HCEC 1CT (cell line): ENCODE measurements at places on chromosomes 4 and X.

DNA sequence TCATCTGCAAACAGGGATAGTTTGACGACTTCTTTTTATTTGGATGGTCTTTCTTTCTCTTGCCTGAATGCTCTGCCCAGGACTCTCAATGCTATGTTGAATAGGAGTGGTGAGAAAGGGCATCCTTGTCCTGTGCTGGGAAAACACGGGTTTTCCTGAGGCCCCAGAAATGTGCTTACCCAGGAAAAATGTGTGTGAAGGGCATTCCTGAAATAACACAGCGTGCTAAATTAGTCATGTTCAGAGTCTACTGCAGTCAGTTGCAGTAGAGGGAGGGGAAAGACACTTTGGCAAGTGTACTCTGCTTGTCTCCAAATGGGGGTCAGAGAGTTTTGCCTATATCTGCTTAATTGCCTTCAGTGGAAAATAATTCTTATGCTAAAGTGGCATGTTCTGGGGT lies 153.9 kb downstream of the CCNG2 start:
- DNase-seq: no peak

GRCh38 chrX:147228153-147228552 lies 413.6 kb upstream of the CXorf51A start:
- no peak for DNase-seq

- DNase-seq: no peak
Measured at GRCh38 chr4:53315300-53315699, 50.6 kb downstream of the SCFD2 start.

- DNase-seq: peak; percentile 42
Measured at GRCh38 chrX:41923978-41924683, 777 bp upstream of the CASK start.

DNA sequence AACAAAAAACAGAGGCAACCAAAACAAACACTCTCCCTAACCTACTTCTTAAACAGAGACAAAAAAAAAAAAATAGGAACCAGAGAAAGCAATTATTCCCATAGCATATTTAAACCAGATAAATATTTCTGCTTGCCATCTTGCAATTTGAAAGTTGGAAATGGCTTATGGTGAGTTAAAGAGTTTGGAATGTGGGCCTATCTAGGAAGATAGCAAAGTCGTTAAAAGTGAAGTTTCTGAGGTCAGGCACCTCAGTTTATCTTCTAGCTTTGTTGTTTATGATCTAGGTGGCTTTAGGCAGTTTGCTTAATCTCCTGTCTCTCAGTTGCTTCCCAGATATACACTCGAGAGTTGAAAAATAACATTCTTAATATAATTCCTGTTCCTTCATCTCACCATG lies 284.2 kb downstream of the KCNIP4 start:
- DNase-seq: no peak

GRCh38 chr4:3010998-3011397 lies 47.6 kb downstream of the GRK4 start:
- DNase-seq: peak; percentile 73

DNA sequence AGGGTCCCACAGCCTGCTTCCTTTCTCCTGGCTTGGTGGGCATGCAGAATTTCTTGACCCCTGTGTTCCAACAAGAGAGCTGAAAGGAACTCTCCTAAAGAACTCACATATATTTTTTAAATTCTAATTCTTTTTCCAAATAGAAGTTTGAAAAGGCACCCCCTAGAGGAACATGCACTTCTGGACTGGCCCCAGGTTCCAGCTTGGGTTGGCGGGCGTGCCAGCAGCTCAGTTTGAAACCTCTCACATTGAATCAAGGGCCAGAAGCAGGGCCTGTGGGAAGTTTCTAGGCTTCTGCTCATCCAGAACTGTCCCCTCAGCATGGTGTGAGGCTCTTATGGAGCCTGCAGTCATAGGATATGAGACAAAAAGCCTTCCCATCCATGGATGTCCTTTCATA lies 132.6 kb downstream of the ATG4A start:
- DNase-seq: no peak

- DNase-seq: no peak
Measured at GRCh38 chrX:39418731-39419638, 617.7 kb downstream of the MID1IP1 start.

DNA sequence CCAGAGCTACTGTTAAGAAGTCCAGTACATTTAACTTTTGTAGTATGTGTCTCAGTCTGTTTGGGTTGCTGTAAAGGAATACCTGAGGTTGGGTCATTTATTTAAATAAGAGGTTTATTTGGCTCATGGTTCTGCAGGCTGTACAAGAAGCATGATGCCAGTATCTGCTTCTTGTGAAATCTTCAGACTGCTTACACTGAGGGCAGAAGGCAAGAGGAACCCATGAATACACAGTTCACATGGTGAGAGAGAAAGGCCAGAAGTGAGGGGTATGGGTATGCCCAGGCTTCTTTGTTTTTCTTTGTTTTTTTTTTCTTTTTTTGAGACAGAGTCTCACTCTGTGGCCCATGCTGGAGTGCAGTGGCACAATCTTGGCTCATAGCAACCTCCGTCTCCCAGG lies 6.0 kb upstream of the CISD2 start:
- no peak for DNase-seq

- DNase-seq: no peak
Measured at GRCh38 chrX:9291629-9292028, 173.2 kb upstream of the TBL1X start.

DNA sequence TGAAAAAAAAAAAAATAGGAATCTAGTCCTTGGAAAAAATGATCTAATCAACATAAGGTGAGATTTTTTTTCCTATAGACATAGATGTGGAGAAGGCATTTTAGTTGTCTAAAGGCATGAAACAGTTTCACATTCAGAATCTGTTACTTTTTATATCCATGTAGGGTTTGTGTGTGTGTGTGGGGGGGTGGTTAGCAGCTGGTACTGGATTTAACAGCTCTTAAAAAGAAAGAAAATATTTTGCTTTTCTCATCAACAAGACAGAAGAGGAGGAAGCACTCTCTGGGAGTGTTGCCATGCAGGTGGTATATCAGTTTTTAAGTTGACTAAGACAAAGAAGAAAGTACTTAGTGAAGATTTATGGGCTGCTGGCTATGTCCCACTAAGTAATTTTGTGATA lies 122.3 kb downstream of the VCX3B start:
- DNase-seq: no peak

DNA sequence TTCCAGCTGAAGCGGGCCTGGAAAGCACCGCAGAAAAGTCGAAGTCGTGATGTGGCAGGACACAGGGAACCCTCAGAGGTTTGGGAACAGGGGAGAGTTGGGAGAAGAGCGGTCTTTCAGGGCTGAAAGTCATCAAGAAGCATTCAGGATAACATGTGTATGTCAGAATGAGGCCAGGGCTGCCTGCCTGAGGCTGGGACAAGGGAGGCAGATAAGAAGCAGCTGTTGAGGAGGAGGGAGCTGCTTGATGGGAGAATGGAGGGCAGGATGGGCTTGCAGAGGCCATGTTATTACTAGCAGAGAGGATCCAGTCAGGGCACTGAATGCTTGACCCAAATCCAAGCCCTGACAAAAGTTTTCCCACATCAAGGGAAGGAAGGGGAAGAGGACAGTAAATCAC lies 132.0 kb downstream of the ATG4A start:
- DNase-seq: no peak

DNA sequence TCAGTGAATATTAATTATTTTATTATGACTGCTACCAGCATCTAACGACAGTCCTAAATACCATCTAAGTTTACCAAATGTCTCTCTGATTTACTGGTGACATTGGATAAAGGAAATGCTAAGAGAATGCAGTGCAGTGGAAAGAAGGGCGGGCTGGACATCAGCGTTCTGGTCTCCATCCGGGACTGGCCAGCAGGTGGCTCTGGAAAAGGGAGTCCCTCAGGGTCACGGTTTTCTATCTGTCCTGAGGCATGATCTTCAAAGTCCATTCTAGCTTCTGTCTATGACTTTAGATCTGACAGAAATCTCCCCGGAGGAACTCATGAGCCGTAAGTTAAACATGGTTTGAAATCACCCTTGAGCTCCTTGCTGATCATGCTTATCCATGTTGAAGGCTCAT lies 3.3 kb downstream of the TRIM2 start:
- DNase-seq: no peak

GRCh38 chrX:123236859-123237258 lies 52.8 kb downstream of the GRIA3 start:
- no peak for DNase-seq

DNA sequence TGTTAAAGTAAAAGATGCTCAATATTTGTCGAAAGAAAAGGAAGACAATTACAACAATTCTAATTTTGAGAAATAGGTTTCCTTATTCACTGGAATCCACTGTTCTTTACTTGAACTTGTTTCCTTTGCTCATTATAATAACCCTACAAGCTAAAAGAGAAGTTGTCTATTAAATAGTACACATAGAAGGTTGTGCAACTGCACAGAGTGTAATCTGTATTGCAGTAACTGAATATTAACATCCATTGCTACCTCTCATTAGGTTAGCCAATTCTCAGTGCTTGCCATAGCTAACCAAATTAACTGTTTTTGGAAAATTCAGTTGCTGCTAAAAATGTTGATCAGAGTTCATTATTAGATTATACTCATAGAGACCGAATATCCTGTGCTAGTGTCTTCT lies 120.0 kb downstream of the PDLIM5 start:
- no peak for DNase-seq

GRCh38 chr4:152896811-152897210 lies 39.3 kb upstream of the FHDC1 start:
- no peak for DNase-seq

DNA sequence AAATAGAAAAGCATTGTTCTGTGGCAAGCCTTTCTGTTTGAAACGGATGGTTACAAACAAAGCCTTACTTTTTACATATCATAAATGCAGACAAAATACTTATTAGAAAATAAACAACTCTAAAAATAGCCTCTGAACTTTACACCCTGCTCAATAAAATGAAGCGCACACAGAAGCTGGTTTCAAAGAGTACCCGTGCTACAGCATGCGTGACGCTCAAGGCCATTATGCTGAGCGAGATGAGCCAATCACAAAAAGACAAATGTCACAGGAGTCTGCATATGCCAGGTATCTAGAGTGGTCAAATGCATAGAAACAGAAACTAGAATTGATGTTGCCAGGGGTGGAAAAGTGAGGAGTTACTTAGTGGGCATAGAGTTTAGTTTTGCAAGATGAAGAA lies 326.5 kb upstream of the GATB start:
- DNase-seq: no peak

DNA sequence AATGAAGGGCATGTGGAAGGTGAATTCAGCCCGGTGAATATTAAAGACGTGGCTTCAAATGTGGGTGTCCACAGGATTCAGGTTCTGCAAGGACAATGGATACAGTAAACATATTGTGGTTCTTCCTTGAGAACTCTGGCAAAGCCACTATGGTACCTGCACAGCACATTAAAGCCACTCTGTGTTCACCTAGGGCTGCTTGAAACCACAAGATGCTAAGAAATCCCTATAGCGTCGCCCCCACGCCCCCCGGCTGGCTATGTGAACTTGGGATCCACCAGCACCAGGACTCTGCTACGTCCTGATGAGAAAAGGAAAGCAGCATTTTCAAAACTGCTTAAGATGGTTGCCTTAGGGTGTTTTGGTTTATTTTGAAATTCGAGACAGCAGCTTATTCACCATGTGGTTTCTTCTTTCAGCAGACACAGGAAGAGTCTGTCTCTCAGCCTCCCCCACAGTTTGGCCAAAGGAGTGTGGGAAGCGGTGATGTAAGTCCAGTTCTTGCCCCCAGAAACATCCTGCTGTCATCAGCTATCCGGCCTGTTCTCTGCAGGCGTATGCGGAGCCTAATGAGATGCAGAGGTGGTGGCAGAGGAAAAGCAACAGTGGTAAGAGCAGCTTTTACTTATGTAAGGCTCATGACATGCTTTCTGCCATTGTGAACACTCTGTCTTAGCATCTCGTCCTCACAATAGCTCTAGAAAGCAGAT lies 111.5 kb downstream of the AFAP1 start:
- peak; percentile 92 for DNase-seq

DNA sequence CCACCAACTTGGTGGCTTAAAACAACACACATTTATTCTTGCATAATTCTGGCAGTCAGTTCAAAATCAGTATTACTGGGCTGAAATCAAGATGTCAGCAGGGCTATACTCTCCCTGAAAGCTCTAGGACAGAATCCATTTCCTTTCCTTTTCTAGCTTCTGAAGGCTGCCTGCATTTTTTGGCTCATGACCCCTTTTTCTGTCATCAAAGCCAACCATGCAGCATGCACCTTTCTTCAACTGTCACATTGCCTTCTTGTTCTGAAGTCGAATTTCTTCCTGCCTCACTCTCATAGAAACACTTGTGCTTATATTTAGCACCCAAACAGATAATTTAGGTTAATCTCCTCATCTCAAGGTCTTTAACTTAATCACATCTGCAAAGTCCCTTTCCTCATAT lies 79.8 kb upstream of the PPP1R2C start:
- no peak for DNase-seq

DNA sequence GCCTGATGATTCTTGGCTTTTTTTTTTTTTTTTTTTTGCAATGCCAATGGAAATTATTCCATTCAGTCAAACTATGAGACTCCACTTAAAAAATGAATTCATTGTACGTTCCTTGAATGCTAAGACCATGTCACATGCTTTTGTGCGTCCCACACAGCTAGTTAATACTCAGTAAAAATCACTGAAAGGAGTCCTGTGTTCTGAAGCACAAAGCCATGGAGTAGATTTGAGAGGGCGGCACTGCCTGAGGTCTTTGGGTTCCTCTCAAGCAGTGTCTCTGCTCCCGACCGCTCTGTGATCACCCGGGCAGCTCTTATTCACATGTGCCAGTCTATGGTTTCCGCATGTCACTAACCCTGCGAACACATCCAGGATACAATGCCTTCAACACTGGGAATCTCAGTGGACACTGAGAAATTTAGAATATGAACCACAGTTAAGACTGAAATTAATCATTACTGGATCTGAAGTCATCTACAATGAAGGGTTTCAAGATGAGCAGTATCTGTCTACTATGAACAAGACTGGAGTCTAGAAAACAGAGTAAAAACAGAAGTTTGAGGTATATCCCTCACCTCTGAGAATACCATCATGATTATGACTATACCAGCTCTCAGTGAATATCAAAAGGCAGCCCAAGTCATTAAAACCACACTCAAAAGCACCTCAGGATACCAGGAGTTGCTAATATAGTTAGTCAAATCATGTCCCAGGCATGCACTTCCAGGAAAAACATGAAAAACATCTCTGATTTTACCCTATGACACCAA lies 193.0 kb downstream of the MGST2 start:
- no peak for DNase-seq

DNA sequence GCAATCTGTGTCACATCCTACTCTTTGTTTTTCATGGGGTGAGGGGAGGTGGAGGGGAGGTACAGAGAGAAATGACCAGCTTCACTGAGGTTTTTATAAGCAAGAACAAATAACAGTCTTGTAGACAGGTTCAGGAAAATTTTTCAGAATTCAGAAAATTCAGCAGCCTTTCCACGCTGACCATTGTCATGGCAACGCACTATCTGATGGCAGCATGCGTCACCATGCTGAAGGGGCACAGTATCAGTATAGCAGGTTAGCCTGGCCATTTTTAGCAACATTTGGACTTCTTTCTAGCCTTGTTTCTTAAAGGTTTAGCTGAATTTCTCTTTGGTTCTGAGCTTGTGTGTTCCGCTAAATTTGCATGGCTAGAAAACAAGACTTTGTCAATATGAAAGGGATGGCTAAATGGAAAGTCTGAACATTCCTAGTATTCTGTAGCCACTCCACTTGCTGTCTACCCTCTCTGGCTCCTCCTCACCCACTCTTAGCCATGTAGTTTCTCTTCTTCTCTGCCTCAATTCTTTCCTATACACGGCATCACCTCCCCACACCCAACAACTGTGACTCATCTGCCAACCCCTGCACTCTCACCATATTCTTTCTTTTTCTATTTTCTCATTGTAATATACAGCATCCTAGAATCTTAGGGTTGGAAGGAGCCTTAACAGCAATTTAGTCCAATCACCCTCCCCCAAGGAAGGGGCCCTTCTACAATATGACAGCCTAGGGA lies 42.7 kb upstream of the CITED1 start:
- no peak for DNase-seq
